ENCODE measurements at places on chromosomes 11 and 22.

DNA sequence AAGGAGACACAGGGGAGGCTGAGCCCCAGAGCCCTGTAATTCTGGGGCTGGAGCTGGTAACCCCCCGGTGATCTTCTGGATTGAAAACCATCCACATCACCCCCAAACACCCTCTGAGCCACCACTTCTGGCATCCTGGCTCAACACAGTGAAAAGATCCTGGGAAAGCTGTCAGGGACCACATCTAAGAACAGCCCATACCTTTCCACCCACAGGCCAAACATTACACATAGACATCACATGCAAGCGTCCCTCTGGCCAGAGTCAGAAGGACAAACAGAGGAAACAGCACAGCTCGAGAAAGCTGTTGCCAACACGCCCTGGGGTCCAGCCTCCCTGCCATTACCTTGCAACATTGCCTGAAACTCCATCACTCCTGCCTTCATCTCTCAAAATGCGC, 469.5 kb downstream of the SOX6 start:
- no peak for DNase-seq

GRCh38 chr22:42314709-42315391, 44.4 kb upstream of the TCF20 start:
- DNase-seq: no peak

DNA sequence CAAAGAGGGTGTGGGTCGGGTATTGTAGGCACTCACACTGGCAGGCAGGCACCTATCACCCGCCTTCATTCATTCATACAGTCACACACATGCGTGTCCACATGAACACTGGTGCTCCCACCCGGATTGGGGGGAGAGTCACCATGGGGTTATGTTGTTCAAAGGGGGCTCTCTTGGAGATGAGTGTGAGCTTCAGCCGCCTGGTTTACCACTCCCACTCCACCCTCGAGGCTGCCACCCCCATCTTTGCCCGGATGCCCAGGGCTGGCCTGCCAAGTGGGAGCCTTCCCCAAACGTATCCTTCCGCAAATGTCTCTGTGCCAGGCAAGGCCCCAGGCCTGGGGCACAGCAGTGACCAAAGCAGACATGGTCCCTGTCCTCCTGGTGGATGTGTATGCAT, 22.6 kb downstream of the MRGPRD start:
- no peak for DNase-seq

DNA sequence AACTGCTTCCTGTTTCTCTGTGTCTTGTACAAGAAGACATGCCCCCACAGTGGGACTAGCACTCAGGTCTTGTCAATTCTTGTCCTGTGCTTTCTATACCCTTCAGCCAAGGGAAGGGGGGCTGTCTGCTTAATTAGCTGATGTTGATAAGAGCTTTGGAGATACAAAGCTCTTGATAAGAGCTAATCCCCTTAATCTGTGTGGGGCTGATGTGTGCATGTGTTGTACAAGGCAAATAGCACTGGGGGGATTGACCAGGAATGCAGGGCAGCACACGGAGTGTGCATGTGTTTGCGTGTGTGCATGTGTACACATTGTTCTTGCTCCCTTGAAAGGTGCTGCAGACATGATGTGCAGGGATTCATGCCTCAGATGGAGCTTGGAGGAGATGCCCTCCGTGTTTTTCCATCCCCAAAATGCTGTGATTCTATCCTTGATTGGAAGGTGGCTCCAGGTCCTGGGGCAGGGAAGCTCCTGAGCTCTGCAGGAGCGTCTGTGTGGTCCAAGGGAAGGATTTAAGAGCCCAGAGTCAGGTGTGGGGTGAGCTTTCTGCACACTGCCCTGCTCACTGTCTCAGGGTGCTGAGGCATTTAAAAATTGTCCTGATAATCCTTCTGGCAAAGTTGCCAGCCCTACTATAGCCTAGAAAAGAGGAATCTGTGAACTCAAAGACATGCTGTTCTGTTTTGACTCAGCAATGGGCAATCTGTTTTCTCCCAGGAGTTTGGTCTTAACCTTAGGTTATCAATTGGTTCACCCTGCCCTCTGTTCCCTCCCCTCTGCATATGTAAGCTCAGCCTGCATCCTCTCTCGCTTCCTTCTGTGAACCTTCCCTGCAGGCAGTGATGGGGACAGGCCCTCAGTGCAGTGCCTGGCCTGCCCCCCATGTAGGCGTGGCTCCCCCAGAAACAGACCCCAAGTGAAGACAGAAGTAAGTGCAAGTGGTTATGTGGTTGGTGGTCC, 102.0 kb downstream of the GRIK4 start:
- no peak for DNase-seq

DNA sequence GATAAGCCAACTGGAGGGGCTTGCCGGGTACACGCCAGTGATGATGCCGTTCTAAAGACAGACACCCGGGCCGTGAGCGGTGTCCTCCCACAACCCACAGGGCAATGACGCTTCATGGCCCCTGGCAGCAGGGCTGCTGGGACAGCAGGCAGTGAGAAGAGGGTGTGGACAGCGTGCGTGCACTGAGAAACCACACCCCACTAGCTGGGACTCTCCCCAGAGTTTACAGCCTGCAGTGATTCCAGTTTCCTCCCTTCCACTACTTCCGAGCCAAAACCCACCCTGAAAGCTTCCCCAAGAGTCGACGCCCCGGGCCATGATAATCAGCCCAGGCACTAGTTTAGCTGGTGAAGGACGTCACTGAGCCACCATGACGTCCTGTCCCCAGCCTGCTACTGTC, 29.2 kb downstream of the CPT1A start:
- no peak for DNase-seq

- no peak for DNase-seq
Measured at GRCh38 chr22:31538815-31539214, 42.5 kb downstream of the SFI1 start.

GRCh38 chr11:10432971-10433370, 22.1 kb upstream of the AMPD3 start:
- no peak for DNase-seq

DNA sequence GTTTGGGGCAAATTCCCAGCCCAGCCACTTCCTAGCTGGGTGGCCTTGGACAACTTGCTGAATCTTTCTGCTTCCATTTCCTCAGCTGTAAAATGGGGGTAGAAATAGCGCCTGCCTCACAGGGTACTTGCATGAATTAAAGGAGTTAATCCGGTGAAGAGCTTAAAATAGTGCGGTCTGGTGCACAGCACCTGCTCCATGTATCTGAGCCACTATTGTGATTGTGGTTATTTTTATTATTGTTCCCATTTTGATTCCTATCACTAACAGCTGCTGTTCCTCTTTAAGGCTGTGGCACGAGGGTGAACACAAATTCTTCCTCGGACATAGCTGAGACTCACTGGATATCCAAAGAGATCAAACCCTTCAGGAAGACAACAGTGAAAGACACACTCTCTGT, 46.9 kb upstream of the TP53I11 start:
- no peak for DNase-seq

- DNase-seq: no peak
Measured at GRCh38 chr11:19994672-19995071, 165.6 kb downstream of the DBX1 start.

DNA sequence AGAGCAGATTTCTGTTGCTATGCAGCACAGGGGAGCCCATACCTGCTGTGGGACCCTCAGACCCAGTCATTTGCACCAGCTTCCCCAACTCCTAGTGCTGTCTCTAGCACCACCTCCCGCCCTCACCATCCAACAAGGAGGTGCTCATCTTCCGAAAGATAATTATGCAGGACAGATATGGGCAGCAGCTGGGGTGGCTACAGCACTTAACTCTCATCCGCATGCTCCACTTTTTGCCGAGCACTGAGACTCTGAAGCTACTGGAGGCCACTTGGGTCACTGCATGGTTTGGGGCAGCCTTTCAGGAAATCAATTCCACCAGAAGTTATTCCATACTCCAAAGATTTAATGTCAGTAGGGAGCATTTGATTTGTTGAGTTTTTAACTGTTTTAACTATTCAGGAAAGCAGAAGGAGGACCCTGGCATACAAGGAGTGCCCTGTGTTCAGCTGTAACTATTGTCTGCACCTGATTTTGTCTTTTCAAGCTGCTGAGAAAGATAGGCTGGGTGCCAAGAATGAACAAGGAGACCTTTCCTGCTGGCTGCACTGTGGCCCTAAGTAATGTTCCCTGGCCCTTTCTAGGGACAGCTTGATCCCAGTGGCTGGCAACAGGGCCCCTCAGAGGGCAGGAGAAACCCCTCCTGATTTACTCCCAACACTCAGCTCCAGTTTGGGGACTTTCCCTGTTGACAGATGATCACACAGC, 67.3 kb upstream of the CSNK2A3 start:
- DNase-seq: peak; percentile 34

- DNase-seq: no peak
Measured at GRCh38 chr11:113885897-113886296, 10.5 kb upstream of the USP28 start.

DNA sequence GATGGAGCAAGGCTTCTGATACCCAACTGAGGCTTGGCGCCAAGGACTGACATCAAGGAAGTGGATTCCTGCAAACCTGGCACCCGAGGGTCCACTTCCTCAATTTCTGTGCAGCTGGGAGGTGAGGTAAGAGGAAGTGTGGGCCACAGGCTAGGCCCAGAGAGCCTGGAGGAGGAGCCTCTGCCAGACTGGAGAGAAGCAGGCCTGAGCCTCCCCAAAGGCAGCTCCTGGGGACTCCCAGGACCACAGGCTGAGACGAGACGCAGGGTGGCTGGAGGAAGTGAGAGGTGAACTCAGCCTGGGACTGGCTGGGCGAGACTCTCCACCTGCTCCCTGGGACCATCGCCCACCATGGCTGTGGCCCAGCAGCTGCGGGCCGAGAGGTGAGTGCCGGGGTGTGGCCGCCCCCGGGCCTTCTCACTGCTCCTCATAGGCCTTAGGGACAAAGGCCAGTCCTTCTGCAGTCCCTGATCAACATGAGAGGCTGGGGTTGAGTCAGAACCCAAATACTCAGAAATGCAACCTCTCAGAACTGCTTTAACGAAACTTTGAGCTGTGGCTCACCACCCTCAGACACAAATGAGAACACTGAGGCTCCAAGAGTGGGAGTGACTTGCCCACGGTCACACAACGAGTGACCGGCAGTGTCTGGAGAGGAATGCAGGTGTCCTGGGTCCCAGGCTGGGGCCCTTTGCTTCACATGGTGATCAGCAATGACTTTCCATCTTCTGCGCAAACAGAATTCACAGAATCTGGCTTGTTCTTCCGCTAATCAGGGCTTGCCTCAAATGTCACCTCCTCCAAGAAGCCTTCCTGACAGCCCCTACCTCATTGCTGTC, at the start of gene NCF4:
TSS of gene NCF4 (plus strand) at position 186 of the 839 bp plus-strand sequence. CDS start at position 352, 166 bp downstream.
- DNase-seq: no peak

Measured in glomerular endothelial cell (primary cell).